Hair follicular keratinocyte (primary cell): ENCODE measurements at places on chromosomes 3 and 15. TPM values are rescaled to one million over a fixed set of nuclear protein-coding genes. Genes with fewer than 3 reads are reported as not detected.

HSPBAP1 gene
- total RNA-seq = 6.4 and 9.0 TPM in 2 replicates

SNX22 gene
- not detected in 2 replicates for total RNA-seq

CHRFAM7A gene
- total RNA-seq = 0.23 and 3.2 TPM in 2 replicates

MASP1 gene
- 0.23 TPM in 1 of 2 replicates, not detected in the other for total RNA-seq

FBLN2 gene
- total RNA-seq = 0.86 and 2.3 TPM in 2 replicates

GPR27 gene
- total RNA-seq = 0.08 and 0.11 TPM in 2 replicates

XXYLT1 gene
- 13.7 and 19.0 TPM in 2 replicates for total RNA-seq

CISH gene
- 5.1 and 6.6 TPM in 2 replicates for total RNA-seq

FGF7 gene
- not detected in 2 replicates for total RNA-seq

ACTR8 gene
- 15.9 and 20.4 TPM in 2 replicates for total RNA-seq

RTP3 gene
- not detected in 2 replicates for total RNA-seq

COLQ gene
- total RNA-seq = 0.08 and 0.16 TPM in 2 replicates

PRR20G gene
- total RNA-seq = not detected in 2 replicates

PPP1R14D gene
- total RNA-seq = not detected in 2 replicates

ST8SIA2 gene
- not detected in 2 replicates for total RNA-seq

SERF2 gene
- total RNA-seq = 832 and 948 TPM in 2 replicates

RASGRP1 gene
- total RNA-seq = not detected in 2 replicates

BCHE gene
- 0.08 and 1.6 TPM in 2 replicates for total RNA-seq

TNNC1 gene
- not detected in 2 replicates for total RNA-seq

SPATA12 gene
- total RNA-seq = not detected in 2 replicates
